ENCODE measurements at places on chromosomes 5 and 9. TPM values are rescaled to one million over a fixed set of nuclear protein-coding genes. Genes with fewer than 3 reads are reported as not detected.

Gene ENC1
- total RNA-seq: 26.2 TPM

DNA sequence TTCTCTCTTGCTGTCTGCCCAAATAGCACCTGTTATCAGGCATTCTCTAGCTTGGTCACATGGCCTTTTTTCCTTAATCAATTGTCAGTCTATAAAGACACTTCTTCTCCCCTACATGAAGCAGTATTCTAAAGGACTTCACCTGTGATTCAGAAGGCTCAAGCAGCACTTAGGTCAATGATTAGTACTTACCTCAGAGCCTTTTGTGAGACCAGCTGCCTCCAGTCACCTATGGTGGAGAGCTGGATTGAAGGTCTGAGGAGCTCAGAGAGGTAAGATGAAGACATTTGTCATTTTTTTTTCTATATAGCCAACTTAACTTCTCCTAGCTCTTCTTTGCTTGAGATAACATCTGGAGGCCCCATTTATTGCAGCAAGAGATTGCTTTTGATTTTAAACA lies 278.3 kb upstream of the PCSK5 start:
- no peak for DNase-seq

DNA sequence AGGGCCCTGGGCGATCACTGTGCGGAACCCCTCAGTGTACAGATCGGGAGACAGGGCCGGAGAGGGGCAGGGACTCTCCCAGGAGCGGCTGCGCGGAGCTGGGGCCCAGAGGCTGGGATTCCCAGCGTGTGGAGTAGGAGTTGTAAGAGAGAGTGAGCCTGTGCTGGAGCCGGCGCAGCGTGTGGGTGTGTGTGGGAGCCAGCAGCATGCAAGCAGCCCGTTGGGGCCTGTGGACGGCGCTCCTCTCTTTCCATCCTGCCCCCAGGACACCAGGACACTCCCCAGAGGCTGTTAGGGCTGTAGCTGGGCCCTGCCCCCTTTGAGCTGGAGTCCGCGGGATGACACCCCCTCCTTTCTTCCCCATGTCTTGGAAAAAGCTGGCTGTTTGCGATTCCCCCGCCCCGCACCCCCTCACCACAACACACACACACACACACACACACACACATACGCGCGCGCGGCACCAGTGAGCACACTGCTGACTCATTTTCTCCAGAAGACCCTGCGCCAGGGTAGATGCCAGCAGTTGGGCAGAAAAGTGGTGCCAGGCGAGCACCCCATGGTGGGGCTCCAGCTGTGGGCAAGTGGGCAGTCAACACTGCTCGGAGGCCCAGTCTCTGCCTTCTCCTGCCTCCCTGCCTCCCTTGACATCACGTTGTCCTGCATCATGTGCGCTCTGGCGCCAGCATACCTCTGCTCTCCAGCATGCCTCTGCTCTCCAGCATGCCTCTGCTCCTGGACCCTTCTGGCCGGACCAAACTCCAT lies 1.5 kb downstream of the COL27A1 start:
- DNase-seq: peak; percentile 61

DNA sequence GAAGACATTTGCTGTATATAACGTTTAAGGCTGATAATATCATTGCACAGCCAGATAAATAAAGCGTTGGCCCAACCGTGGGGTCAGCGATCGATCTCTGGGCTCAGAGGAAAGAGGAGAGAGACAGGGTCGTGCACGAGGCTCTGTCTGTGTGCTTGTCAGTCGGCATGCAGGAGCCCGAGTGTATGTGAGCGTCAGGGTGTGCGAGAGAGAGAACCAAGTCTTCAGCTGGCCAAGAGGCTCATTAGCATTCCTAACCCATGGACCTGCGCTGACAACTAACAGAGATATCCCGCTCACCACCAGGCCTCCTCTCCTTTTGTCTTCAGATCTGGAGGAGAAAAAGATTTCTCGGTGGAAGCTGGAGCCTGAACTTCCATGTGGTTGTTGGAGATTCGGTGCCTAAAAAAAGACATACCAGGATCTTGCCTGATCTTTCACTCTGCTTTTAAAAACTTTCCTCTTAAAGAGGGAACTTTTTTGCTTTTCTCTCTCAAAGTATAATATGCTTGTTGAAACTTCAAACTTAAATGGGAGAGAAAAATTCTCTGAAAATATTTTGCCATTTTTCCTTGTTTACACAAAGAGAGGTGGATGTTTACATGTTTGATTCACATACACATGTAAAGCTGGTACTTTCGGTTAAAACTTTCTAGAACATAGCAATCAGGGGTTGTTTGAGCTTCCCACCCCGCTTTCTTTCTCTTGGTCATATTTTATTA lies 16.5 kb downstream of the NR2F1 start:
- no peak for DNase-seq

Gene PFN3
- not detected for total RNA-seq

DNA sequence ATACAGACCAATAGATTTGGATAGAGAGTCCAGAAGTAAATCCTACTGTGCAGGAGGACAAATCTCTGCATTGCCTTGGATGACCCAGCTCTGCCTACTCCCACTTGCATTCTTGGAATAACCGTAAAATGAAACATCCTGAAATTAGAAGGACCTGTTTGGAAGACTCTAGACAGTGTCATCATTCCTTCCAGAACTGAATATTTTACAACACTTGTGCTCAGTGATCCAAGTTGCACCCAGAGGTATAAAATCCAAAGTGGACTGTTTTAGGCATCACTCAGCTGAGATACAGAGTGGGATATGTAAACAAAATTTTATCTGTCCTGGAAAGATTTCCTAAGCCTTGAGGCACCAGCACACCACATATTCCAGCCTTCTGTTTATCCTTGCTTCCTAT lies 43.7 kb downstream of the OR2Y1 start:
- no peak for DNase-seq

GRCh38 chr5:137320056-137321045 lies 178.8 kb downstream of the SPOCK1 start:
- DNase-seq: peak; percentile 60

DNA sequence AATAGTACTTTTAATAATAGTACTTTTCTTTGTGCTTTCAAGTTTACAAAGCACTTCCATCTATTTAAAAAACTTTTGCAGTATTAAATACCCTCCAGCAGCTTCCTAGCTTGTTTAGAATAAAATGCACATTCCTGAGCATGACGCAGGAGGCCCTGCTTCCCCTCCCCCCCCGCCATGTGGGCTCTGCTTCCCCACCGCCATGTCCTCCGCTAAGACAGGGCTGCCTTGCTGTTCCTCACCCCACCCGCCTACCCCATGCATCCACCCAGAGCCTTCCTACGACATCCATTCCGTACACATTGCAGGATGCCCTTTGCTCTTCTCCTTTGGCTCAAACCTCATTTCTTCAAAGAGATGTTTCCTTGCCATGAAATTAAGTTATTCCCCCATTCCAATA lies 205.9 kb upstream of the MSX2 start:
- DNase-seq: no peak

GRCh38 chr9:97601228-97601898 lies 31.8 kb downstream of the TSTD2 start:
- no peak for DNase-seq

Gene SHOC1
- not detected for total RNA-seq

DNA sequence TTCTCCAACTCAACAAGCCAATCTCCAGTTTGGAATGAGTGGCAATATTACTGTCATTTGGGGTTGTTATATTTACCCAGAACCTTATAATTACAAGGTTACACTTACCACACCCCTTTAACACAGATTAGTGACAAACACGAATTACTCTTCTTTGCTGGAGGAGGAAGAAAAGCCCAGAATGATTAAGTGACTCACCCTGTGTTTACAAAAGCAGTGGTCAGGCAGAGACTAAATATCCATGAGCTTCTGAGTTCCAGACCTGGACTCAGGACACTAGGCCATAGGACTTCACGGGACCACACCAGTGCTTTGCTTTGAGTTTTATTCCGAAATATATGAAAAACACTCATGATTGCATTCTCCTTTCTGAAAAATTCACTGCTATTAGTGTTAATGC lies 370.8 kb downstream of the TLE1 start:
- DNase-seq: peak; percentile 70

DNA sequence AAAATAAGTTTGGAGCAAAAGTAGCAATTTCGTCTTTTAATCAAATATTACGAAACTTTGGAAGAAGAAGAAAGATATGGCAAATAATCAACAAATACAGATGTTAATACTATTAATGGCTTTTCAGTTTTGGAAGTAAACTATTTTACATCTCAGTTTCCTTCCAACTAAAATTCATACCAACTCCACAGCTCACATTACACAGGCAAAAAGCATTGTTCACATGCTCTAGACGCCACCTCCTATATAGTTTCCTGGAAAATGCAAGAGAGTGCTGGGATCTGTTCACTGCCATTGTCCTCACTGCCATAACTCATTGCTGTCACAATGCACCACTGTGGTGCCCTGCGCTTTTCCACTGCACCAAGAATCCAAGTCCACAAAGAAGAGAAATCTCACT lies 149.0 kb upstream of the FTMT start:
- no peak for DNase-seq

Gene RLN1
- not detected for total RNA-seq

GRCh38 chr9:28024676-28025075 lies 451.4 kb upstream of the C9orf72 start:
- no peak for DNase-seq

DNA sequence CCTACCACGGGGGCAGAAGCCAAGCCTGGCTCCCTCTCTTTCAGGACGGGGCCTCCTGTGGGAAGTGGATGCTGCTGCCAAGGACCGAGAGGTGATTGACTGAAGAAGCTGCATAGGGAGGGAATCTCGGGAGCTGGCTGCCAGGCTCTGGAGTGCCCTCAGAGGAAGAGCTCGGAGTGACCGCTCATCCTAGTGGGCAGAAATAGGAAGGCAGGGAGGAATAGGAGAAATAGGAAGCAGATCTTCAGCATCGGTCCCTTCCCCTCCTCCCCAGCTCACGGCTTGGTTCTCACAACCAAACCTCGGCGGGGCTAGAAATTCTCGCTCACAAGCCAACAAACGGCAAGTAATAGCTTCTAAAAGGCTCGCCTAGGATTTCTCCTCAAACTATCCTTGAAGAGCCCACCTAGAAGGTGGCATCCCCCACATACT lies 159.9 kb upstream of the RAI14 start:
- no peak for DNase-seq

- no peak for DNase-seq
Measured at GRCh38 chr5:133884569-133885311, 83.7 kb downstream of the C5orf15 start.

GRCh38 chr9:137642892-137643291 lies 24.1 kb downstream of the EHMT1 start:
- no peak for DNase-seq

- DNase-seq: no peak
Measured at GRCh38 chr9:126667190-126668055, 53.7 kb downstream of the LMX1B start.

Gene PCA3
- not detected for total RNA-seq

Gene FOXI1
- total RNA-seq: not detected

- no peak for DNase-seq
Measured at GRCh38 chr9:133600739-133601138, 8.4 kb downstream of the FAM163B start.

Gene FST
- total RNA-seq: 20.4 TPM

GRCh38 chr5:50646591-50646990 lies 19.8 kb upstream of the PARP8 start:
- DNase-seq: no peak

- no peak for DNase-seq
Measured at GRCh38 chr9:134723037-134723436, 81.4 kb downstream of the COL5A1 start.

GRCh38 chr5:158054223-158055110 lies 195.5 kb upstream of the CLINT1 start:
- DNase-seq: peak; percentile 85

GRCh38 chr5:103772248-103772647 lies 209.7 kb upstream of the NUDT12 start:
- no peak for DNase-seq

GRCh38 chr5:96408841-96409538 lies 24.1 kb downstream of the PCSK1 start:
- no peak for DNase-seq

GRCh38 chr5:167503926-167504720 lies 787.3 kb upstream of the WWC1 start:
- DNase-seq: no peak

Gene EIF4E1B
- total RNA-seq: not detected

Gene FOXE1
- not detected for total RNA-seq

Gene PCDHA9
- total RNA-seq: 0.07 TPM

DNA sequence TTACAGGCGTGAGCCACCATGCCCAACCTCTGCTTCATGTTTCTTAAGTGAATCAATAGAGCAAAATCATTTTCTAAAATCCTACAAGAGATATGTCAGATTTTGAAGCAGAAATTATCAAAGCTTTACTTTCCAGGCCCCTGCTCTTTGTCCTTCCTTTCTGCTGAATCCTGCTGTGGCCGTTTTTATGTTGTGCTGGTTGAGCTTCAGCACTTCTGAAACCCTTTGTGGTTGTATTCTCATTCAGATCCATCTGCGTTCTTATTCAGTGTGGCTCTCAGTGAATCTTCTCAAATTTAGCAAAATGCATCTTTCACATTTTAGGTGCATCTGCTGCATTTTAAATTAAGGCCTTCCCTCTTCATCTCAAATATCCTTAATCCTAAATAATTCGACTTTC lies 26.0 kb downstream of the JMY start:
- DNase-seq: no peak

DNA sequence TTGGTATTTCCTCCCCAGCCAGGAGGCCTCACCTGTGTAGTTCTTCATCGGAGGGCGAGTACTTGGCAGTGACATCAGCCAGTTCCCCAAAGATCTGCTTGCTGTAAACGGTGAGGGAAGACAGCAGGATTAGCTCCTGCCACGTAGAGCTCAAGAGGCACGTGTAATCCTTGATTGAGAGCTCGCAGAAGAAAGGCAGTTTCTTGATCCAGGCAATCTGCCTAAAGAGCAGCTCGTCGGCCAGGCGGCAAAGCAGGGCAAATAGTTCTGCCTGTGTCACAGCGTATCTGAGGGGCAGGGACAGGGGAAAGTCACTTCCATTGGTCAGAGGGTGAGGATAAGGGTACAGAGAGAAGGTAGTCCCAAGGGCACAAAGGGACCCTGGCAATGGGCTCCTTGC lies 28.6 kb upstream of the NR5A1 start:
- no peak for DNase-seq

GRCh38 chr5:136994154-136994553 lies 505.0 kb downstream of the SPOCK1 start:
- DNase-seq: no peak
